ENCODE measurements at places on chromosomes 12 and 14. TPM values are rescaled to one million over a fixed set of nuclear protein-coding genes. Genes with fewer than 3 reads are reported as not detected.

CHMP4A gene
- polyA plus RNA-seq: 34.1 TPM

DNA sequence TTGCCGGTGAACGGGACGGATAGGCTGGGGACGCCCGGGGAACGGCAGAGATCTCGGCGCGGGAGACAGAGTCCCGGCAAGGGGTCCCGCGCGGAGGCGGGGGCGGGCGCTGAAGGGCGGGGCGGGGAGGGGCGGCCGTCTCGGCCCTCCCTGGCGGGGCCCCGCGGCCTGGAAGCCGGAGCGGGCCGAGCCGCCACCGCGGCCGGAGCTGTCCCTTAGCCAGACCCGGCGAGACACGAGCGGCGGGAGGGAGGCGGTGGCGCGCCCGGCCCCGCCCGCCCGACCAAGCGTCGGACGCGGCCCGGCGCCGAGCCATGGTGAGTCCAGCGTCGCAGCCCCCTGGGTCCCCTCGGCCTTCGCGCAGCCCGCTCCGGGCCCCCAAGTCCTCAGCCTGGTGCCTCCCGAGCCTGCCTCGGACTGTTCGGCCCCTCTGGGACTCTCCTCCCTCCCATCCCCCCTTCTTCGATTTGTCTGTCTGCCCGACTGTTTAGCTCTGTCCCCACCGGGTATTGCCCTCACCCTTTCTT lies at the start of gene ARHGEF40:
ARHGEF40 (plus strand) TSS at position 222 of the 527 bp plus-strand sequence; CDS start at position 315, 93 bp downstream.
- DNase-seq: peak; percentile 89

- no peak for DNase-seq
Measured at GRCh38 chr14:46368275-46368674, 283.3 kb downstream of the RPL10L start.

DNA sequence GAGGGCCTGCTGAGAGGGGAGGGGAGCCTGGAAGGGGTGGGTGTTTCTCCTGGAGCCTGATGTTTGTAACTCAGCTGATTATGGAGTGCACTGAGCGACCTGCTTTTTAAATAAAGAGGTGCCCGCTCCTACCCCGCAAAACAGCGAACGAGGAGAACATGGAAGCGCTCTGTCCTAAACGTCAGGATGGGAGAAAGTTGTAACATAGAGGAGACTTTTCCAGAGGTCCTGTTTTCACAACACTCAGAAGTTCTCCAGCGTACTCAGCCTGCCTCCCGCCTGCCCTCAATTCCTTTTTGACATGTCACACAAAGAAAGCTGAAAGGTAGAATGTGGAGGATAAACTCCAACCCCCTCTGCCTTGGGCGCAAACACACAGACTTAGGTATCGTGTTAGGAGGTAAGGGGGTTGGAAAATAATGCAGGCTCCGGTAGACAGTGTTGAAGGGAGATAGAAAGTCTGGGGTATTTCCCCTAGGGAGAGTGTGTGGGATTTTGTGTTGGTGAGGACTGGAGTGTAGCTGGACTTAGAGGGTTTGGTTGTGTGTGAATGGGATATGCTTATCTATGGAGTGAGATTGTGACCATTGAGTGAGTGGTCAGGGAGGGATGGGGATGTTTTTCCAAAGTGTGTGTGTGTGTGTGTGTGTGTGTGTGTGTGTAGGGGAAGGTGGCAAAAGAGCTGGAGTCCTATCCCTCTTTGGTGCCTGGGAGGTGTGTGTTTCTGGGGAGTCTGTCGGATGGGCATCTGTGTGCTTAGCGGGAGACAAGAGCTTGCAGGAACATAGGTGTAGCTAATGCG lies 2.1 kb downstream of the NTF3 start:
- DNase-seq: no peak

DNA sequence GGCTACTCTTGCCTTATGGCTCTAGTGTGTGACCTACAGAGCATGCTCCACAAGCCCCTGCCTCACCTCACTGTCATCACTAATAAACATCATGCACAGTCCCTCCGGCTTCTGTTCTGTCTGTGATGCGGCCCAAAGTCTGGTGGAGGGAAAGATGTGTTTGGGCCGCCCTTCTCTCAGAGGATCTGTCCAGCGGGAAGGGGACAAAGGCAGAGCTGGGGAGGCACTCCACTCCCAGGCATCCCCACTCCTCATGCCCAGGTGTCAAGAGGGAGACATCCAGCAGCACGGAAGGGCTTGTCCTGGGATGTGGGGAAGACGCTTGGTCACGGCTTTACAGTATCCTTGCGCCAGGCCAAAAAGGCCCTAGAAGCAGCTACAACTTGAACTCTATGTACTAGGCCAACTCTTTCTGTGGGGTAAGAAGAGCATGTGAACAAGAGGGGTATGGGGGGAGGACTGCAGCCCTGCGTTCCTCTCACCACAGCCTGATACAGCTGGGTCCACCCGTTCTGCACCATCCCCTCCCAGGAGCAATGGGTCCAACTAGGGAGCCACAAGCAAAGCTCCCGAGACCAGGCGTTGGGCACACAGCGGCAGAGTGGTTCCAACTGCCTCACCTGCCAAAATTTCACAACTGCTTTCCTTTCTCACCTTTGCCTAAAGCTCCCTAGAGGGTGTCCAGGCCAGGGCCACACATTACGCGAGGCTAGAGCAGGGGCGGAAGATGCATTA lies 10.7 kb downstream of the CACNB3 start:
- no peak for DNase-seq

Measured in muscle of back (tissue), 13 donors.